ENCODE measurements at places on chromosomes 5 and 9. TPM values are rescaled to one million over a fixed set of nuclear protein-coding genes. Genes with fewer than 3 reads are reported as not detected.

DNA sequence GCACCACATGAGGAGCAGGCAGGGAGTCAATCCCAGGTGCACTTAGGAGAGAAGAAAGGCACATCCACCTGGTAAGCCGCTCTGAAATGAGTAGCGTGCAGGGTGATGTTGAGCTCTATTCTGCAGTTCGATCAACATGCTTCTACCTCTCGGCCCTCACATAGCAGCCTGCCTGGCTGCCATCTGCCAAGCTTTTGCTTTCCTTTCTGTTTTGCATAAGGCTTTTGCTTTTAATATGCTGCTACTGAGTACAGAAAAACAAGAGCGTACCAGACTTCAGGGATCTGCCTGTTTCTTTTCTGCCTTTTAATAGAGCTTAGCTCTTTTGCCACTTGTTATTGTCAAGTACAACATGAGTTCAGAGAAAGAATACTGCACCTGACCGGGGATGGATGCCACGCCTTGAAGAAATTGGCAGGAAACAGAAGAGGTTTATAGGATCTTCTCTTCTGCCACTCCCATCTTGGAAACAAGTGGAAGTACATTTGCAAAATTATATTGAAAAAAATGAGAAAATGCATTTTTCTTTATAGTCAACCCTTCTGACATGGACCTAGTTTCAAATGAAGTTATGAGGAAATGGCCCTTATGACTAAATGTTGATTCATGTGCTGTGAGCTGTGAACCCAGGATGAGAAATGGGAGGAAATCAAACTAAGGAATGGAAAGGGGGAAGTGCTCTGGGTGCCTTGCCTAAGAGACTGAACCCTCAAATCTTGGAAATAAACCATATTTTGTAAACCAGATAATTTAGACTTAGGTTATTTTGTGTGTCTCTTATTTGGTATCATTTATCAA lies 4.0 kb upstream of the FCHO2 start:
- no peak for DNase-seq

Gene CDKN2A
- 4.1 TPM for total RNA-seq

Gene IQGAP2
- 23.2 TPM for total RNA-seq

GRCh38 chr5:156359476-156359875 lies 32.5 kb downstream of the SGCD start:
- DNase-seq, result no peak

Gene IFNA21
- total RNA-seq, result not detected

- no peak for DNase-seq
These were observed 9.9 kb downstream of the BBLN start for GRCh38 chr9:128169925-128170324.

Gene KIF4B
- total RNA-seq, result not detected

DNA sequence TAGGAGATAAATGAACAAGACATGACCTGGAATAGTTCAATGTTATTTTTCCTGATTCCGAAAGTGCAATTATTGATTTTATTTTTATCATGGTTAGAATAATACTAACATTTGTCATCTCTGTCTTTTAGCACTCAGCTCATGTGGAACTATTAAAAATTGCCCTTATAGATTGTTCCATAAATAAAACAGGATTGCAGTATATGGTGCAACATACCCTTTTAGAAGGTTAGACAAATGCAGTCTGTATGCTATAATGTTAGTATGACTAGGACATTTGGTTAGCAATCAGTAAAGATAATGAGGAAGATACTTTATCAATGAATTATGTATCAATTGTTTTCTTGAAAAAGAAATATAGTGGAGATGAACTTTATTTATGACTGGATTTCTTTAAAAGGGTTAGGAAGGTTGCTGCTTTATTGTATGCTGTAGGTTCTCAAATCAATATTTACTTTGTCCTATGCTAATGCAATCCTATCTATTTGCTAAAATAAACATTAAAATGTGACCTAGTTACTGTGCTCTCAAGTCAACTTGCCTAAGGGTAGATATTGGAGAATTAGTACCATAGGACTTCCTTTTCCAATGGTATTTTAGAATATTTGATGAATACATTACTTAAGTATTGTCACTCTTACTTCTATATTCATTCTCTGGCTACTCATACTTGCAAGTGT lies 348.9 kb upstream of the ISL1 start:
- no peak for DNase-seq

Gene C9
- total RNA-seq, result 4.5 TPM

DNA sequence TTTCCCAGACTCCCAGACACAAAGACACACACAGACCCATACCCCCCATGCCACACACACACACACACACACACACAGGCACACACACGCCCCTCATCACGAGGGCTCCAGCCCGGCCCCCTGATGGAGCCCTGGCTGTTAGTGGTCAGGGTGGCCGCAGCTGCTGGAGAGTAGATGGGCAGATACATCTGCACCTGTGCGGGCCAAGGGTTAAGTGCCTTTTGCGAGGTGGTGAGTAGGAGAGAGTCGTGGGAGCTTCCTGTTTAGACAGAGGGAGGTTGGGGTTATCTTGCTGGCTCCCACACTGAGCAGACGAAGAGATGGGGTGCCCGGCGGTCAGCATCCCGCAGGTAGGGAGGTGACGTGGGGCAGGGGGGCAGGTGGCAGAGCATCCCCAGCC lies 8.2 kb downstream of the PRRX2 start:
- peak; percentile 46 for DNase-seq
